ENCODE measurements at places on chromosomes 2 and 18.

DNA sequence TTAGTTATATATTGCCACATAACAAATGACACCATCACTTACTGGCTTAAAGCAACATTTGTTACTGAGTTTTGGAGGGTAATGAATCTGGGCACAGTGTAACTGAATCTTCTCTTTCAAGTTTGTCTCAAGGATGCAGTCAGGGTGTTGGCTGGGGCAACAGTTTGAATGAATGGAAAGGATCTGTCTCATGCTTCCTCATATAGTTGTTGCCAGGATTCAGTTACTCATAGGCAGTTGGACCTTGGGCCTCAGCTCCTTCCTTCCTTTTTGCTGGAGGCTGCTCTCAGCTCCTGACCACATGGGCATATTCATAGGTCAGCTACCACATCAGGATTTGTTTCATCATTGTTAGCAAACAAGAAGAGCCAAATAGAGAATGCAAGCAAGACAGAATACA lies 466.1 kb upstream of the MC4R start:
- DNase-seq = no peak

DNA sequence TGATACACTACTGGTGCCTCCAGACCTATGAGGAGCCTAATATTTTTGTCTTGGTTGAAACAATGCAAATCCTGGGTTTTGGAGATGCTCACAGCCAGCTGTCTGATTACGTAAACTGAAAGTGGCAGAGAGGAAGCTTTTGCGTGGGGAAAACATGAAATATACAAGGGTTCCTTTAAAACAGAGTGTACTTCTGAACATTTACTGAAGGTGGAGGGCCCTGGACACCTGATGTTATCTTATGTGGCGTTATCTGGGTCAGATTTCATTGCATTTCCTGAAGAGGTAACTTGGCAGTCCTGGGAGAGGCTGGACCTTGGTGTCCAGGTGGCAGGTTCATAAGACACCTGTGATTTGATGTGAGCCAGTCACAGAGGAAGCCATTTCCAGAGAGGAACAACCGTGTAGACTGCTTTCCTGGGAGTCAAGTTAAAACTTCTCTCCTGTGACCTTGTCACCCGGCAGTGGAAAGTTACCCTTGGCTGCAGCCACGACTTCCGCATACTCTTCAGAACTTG lies 105.0 kb downstream of the NEDD4L start:
- peak; percentile 64 for DNase-seq

GRCh38 chr2:53880756-53881155 lies 21.0 kb upstream of the GPR75 start:
- DNase-seq = no peak

- no peak for DNase-seq
Measured at GRCh38 chr18:79598633-79599175, 80.9 kb upstream of the CTDP1 start.

DNA sequence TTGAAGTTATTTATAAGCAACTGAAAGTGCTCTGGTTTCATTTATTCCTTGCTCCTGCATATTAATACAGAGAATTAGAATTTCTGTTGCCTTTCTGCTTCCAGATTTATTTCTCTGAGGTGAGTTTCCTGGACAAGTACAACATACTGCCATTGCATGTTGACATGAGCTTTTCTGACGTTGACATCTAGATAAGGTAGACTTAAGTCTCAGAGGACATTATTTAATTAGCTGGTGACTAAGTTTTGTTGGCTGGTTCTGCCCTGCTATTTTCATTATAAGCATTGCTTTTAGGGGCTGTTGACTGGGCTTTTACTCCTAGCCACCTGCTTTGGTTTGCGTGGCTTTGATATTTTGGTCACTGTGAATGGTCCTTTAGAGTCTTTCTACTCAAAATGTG lies 282.9 kb upstream of the SPRED2 start:
- DNase-seq = no peak

DNA sequence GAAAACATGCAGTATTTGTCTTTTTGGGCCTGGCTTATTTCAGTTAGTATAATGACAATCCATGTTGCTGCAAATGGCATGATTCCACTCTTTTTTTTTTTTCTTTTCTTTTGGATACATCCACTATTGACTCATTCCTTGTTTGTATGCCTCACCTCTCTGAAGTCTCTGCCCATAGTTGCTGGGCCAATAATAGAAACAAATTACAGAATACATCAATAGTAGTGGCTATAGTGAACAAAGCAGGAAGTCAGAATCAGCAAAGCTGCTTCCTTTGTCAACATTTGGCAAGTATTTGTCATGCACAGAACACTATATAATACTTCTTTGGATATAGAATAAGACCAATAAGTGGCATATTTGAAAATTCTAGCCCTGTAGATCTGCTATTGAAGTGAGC lies 609.7 kb downstream of the STK39 start:
- DNase-seq = no peak

DNA sequence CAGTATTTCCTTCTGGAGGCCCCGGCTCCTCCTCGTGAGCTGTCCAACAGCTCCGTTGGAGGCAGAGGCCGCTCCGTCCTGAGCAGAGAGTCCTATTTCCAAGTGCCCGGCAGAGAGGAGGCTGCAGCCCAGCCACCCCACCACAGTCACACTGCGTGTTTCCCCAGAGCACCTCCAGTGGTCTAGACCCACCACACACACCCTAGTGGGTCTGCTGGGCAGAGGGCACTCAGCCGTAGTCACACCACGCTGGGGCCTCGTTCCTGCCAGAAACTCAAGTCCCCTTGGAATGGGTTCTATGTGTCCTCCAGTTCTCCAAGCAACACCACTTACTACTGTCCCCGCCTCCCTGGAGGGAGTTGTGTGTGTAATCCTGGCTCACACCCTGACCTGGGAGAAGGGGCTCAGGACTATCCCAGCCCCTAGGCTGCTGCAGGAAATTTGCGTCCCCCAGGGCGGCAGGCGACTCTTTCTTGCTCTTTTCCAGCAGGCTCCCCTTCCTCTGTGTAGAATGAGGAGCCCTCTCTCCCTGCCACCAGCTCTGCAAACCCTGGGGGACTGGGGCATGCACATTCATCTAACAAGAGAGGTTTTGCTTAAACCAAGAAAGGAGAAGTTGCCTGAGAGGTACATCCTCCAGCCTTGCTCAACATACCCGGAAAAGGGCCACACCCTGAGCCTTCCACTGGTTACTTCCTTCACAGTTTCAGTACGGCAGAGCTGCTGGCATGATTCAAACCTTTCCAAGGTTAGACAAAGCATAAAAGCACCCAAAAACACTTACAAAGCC lies 114.1 kb downstream of the NDUFA10 start:
- DNase-seq = no peak

GRCh38 chr2:72694715-72695496 lies 130.9 kb downstream of the EXOC6B start:
- peak; percentile 47 for DNase-seq

- no peak for DNase-seq
Measured at GRCh38 chr2:1741851-1742250, 2.5 kb downstream of the PXDN start.

- DNase-seq = peak; percentile 58
Measured at GRCh38 chr2:148674063-148675020, 29.8 kb downstream of the EPC2 start.

DNA sequence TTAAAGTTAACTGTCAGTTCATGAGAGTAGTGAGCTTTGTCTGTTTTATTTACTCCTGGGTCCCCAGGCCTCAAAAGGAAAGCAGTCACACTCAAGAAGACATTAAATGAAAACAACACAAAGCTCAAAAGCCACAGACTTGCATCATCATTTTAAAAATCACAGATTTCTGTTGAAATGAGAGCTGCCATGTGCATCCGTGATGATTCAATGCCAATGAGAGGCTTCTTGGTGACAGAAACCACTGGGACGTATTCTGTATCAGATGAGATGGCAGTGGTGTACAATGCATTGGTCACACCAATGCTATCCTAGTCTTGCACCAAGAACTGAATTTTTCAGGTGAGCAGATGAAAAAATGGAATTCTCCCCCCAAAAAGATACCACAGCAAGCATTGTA lies 204.8 kb downstream of the ANAPC1 start:
- no peak for DNase-seq

DNA sequence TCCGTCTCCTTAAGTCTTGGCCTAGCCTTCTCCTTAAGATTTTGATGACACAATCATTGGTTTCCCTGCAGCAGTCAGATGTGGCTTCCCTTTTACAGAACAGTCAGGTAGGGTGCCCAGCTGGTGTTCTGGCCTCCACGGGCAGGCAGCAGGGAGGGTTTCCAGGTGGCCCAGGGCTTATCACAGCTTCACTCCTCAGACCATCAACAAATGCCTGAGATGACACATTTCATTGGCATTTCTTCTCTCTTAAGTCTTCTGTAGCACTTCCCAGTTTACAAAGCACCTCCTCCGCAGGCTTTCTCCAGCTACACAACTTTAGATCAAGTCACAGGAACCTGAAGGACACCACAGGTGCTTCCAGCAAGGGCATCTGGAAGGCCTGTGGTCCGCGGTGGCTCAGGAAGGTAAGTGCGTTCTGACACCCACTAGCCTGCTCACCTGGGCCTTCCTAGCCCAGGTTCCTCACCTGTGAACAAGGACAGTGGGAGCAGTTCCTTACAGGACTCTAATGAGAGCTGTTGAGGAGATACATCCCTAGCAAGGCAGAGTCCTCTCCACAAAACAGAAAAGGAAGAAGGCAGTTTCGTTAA lies 37.6 kb downstream of the PTPN18 start:
- DNase-seq = no peak

GRCh38 chr2:96945014-96945413 lies 41.4 kb downstream of the FAM178B start:
- no peak for DNase-seq

DNA sequence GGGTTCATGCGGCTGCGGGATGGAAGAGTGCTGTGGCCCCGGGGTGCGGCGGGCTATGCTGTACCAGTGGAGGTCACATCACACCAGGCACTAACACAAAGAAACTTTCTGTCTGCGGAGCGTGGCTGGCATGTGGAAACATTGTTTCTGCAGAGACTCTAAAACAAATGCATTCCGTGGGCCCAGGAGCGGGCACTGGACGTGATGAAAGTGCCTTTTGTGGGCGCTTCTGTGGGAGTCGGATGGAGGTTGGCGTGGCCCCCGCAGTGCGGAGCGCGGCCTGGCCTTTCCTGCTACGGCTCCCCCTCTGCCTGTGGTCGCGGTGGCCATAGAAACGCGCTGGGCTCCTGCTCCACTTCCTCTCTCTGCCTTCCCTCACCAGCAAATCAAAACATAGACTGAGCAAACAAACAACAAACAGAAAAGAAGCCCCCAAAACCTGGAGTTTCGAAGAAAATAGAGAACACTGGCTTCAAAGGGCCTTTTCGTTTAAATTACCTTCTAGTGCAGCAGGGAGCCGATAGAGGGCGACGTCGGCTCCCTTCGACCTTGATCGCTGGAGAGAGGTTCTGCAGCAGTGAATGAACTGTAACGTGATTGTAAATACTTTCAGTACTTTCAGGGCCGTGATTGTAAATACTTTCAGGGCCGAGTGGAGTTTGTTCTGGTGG lies 51.4 kb downstream of the KIF5C start:
- DNase-seq = peak; percentile 50

GRCh38 chr18:49460976-49461601 lies 644 bp upstream of the DYM start:
- DNase-seq = no peak

DNA sequence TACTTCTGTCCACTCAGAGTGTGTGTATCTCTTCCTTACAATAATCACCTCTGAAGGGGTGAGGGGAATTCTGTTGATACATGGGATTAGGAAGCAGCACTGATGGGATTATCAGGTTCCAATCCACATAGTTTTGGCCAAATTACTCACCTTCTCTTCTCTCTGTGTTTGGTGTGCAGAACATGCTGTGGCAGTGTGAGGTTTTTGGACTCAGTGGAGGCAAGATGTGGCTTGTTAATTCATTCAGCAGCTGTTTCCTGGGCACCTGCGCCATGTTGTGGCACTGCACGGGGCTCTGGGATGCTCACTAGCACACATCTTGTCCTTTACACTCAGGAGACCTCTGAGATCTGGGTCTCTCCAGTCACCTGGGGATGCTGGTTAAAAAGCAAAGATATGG lies 350.3 kb upstream of the HS6ST1 start:
- DNase-seq = no peak

DNA sequence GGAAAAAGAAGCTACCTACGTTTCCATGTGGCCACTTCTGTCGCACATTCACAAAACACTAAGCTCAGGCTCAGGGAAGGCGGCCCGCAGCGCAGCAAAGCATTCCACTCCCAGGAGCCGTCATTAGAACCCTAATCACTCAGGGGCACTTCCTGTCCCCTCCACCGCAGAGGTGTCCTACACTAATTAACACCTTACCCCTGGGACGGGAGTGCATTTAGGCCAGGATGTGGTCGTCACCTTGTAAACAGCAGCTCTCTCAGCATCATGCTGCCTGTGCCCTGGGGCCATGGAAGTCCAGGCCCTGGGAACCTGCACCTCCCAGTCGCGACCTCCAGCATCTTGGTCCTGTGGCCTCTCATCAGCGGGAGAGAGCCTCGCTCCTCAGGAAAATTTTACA lies 359.8 kb upstream of the SALL3 start:
- DNase-seq = no peak

DNA sequence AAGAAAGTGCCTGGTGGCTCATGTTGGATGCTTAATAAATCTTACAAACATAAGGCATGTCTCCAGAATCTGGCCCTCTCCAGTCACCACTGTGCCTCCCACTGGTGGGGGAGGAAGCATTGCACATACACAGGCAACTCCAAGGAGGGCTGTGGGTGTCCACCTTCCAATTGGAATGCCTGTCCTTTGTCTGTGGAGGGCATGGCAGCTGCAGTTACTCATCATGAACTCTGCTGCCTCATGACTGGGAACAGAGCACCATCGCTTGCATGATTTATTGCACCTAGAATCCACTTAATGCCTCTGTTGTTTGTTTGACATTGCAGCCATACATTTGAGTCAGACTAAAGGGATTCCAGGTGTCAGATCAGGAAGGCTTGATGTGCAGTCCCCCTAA lies 278.9 kb downstream of the PRKCE start:
- no peak for DNase-seq

DNA sequence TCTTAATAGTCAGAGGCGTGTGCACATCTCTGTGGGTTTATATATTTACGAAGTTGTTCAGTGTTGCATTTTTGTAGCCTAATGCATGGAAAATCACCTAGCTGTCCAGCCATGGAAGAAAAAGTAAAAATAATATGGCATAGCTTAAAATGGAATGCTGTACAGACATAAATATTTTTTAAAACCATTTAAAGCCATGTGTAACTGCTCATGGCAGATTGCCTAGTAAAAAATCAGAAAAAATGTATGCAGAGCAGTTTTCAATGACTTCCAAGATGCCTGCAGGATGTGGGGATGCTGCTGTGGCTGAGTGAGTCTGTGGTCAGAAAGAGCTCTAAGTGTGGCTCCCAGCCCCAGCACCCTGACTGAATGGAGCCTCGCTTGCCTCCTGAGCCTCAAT lies 64.8 kb upstream of the ALKAL2 start:
- no peak for DNase-seq

DNA sequence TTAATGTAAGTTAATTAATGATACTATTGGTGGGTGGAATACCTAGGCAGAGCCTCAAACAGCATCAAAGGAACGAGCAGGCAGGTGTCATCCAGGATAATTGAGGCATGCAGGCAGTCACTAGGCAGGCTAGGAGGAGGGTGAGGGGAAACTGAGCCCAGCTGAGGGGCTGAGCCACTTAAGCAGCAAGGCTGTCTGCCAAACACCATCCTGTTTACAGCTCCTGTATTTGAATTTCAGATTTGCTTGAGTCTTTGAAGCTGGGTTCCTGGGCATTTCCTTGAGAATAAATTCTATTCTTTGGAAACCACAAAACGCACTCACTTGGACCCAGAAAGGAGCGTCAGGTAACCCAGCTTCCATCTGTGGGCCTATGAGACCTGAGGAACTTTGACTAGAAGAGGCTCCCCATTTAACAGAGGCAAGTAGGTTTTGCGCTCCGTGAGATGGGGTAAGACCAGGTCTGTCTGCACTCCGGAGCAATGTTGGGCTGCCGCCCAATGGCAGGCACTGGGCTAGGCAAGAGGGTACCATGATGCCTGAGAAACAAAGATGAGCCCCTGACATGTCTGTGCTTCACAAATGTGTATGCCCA lies 2.0 kb downstream of the EDAR start:
- DNase-seq = peak; percentile 22
